ENCODE measurements at places on chromosomes 16 and 17.

DNA sequence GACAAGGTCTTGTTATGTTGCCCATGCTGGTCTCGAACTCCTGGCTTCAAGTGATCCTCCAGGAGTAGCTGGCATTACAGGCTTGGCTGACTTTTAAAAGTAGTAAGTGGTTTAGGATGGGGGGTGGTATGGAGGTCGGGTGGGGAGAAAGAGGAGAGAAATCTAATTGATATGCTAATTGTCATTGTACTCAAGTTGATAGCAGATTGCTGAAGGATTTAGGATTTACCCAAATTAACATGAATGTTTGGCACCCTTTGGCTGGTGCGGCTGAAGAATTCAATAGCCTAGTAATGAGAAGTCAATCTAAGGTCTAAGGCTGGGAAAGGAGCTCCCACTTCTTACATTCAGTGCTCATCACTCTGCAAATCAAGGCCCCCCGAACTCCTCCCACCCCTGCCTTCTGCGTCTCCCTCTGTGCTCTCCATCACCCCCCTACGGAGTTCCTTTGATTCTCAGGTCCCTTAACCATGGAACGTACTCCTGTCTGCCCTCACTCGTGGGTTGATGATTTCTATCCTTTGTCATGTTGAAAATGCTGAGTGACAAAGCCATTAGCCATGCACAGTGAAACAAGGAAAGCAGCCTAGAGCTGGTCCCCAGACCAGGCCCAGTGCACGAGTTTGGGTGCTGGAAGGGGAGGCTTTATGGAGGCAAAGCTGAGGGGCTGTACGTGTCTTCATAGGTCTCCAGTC lies 17.3 kb downstream of the CDH13 start:
- DNase-seq: no peak

DNA sequence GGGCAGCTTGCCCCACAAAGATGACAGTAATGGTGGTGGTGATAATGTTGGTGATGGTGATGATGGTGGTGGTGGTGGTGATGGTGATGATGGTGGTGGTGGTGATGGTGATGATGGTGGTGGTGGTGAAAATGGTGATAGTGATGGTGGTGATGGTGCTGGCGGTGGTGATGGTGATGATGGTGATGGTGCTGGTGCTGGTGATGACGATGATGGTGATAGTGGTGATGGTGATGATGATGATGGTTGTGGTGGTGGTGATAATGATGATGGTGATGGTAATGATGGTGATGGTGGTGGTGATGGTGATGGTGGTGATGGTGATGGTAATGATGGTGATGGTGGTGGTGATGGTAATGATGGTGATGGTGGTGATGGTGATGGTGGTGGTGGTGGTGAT lies 46.3 kb upstream of the FOXF1 start:
- no peak for DNase-seq

- no peak for DNase-seq
Observed at GRCh38 chr17:17462048-17462824, 14.6 kb upstream of the MED9 start.

GRCh38 chr17:31537565-31538011 lies 146.1 kb downstream of the RAB11FIP4 start:
- DNase-seq: no peak

GRCh38 chr17:68577497-68577821 lies 23.7 kb downstream of the FAM20A start:
- no peak for DNase-seq

- DNase-seq: no peak
Observed at GRCh38 chr17:7356072-7356549, 1.2 kb downstream of the TMEM95 start.

GRCh38 chr16:75254359-75254837 lies 3.0 kb upstream of the BCAR1 start:
- no peak for DNase-seq

- DNase-seq: no peak
Observed at GRCh38 chr16:2663553-2664546, 18.5 kb upstream of the KCTD5 start.

DNA sequence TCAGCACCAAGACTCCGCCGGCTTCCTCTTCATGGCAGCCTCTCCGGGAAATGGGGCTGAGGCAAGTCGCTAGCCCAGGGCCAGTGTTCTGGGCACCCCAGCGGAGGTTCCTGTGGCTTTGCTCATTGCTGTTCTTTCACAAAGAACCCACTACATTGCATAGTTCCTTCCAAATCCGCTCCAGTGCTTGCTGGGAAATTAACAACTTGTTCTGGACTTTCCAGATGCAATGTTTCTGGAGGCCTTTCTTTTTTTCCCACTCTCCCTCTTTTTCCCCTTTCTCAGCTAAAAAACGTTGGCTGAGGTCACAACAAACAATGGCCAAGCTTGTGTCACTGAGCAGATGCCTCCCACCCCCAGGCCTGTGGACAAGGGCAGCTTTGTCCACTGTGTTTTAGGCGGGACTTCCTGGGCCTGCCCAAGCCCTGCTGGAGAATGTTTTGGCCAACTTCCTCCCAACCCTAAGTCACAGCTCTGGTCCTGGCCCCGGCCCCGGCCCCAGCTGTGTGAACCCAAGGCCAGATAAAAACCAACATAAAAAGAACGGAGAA lies 131.5 kb upstream of the RCVRN start:
- no peak for DNase-seq

DNA sequence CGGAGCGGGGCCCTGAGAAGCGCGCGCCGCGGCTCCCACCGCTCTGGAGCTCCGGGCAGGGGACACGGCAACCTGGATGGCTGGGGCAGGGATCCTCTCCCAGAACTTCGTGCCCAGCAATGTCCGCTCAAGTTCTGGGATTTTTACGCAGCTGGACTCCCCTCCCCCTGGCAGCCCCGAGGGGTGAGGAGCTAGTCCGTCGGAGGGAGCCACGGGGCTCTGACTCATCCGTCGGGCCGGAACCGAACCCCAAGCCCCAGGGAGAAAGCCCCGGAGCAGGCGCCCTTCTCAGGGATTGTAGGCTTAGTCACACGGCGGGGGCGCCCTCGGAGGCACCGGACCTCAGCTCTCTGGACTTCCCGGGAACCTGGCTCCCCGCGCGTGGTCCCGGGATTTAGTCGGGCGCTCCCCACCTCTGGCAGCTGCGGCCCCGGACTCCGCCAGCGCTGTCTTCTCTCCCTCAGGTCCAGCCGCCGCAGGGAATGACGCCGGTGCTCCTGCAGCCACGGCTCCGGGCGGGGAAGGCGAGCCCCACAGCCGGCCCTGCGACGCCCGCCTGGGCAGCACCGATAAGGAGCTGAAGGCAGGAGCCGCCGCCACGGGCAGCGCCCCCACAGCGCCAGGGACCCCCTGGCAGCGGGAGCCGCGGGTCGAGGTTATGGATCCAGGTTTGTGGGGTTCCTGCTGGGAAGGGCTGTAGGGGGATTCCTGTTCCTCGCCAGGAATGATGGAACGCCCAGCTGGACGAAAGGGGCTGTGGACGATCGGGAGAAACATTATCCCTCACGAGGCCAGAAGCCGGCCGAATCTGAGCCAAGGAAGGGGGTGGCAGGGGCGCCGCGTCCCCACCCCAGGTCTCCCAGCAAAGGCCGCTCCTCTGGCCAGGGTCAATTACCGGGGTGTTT lies 830 bp downstream of the SPHK1 start:
- DNase-seq: no peak
